ENCODE measurements at places on chromosomes 3 and 15.

DNA sequence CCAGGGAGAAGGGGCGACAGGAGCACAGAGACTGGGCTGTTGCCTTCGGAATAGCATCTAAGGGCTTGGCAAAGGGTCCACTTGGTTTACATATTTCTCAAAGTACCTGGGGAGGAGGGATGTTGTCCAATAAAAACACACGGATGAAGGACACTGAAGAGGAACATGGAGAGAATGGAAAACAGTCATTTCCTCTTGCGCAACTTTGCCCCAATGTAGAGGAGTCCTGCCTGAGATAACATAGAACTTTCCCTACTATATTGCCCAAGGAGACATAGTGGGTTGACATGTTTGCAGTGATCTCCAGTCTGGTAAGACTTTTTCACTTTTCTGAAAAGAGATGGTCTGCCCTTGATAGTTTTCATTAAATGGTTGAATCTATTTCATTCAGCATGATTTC, 468.8 kb upstream of the SUCLG2 start:
- DNase-seq: no peak

DNA sequence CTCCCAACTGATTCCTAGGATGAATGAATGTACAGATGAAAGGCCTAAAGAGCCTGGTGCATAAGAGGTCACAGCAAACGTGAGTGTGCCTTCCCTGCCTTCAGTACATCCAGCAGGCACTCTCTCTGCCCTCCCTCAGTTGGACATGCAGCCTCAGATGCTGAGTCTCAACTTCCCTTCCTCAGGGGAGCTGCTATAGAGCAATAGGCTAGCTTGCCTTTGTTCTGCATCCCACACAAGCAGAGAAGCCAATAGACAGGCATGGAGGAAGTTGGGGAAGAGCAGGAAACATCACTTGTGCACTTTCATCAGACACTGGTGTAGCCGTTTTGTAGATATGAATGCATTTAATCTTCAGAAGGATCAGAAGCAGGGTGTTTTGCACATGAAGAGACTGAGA, 147.5 kb upstream of the THBS1 start:
- no peak for DNase-seq

DNA sequence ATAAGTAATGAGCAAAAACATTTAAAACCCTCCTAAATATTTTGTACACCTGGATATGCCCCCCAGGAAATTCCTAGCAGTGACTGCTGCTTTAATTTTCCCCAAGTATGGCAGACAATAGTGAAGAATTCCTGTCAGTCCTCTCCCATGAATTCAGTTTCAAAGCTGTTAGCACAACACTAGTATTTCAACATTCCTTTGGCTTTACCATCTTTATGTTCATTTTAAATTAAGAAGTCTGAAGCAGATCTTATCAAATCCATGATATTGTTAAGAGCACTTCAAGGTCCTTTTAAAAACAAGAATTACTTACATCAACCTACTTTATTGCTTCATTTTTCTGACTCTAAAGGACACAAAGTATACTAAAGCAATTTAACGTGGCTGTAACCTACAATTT, 28.8 kb upstream of the CDIN1 start:
- no peak for DNase-seq

DNA sequence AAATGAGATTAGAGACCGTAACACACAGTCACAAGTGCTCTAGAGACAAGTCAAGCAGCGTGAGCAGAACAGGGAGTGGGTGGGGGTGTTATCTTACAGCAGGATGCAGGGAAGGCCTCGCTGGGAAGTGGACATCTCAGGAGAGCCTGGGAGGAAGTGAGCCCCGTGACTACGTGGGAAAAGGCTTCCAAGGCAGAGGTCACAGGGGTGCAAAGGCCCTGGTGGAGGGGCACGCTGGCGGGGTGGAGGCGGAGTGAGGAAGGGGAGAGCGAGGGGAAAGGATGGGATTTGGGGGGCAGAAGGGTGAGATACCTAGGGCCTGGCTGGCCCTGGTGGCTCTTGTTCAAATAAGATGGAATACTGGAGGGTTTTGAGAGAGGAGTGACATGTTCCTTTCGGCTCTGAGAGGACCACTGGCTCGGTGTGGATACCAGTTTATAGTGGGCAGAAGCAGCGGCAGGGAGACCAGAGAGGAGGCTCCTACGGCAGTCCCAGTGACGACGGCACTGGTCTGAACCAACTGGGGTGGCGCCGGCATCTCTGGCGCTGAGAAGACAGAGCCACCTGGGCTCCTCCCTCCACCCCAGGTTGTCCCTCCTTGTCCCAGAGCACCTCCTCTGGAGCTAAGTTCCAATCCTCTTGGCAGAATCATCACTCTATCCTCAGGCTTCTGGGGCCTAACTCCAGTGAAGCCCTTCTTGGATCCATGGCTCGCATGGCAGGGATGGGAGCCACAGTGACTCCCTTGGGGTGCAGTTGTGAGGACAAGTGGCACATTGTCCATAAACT, 266.2 kb upstream of the LYSMD4 start:
- no peak for DNase-seq

- no peak for DNase-seq
These were observed 24.8 kb downstream of the IGF1R start for GRCh38 chr15:98673133-98673532.

DNA sequence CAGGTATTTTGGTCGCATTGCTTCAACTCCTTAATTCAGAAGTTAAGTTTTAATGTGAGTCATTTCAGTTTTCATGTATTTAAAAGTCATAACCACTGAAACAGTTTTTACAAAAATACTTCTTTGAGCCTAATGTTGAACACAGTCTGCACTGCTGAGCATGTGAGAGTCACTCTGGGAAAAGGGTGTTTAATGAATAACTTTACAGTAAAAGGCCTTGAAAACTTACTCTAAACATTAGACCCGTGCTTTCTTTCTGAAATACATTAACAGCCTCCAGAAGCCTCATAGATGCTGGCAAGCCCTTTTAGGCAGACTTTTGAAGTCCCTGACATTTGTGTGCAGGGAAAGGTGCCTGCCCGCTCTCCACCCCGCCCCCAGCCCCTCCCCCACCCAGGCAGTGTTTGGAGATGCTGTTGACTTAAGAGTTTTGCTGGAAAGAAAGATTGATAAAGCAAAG, 68.9 kb upstream of the NR2F2 start:
- no peak for DNase-seq

- no peak for DNase-seq
These were observed 221.3 kb upstream of the LYSMD4 start for GRCh38 chr15:99954361-99955180.

GRCh38 chr15:41651373-41651772, 8.8 kb upstream of the MGA start:
- DNase-seq: no peak

DNA sequence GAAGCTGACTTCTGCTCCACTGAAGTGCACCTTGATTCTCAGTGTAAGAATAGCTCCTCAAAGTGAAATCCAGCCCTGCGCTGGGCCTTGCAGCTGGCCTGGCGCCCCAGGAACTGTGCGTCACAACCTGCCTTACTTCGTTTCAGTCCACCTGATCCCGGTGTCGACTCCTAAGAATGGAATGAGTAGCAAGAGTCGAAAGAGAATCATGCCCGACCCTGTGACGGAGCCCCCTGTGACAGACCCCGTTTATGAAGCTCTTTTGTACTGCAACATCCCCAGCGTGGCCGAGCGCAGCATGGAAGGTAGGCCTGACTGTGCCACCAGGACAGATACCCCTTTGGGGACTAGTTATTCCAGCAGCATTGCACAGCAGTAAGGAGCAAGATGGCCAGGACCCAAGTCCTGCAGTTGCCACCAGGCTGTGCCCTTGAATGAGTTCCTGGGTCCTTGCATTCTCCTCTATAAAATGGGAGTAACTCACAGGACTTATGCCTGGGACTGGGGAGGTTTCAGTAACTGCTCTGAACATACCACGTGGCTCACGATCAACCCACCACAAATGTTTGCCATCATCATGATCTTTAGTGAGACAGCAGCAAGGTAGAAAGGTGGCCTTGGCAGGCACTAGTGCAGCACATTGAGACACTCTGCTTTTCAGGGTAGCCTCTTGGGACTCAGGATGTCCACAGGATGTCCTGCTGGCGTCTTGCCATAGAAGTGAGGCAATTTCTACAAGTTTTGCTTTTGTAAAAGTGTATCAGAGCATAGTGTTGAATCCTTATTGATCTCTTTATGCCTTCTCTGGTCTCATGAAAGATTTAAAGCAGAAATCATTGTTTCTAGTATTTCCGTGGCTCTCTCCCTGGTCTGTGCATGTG, 46.8 kb downstream of the PXYLP1 start:
- DNase-seq: no peak

DNA sequence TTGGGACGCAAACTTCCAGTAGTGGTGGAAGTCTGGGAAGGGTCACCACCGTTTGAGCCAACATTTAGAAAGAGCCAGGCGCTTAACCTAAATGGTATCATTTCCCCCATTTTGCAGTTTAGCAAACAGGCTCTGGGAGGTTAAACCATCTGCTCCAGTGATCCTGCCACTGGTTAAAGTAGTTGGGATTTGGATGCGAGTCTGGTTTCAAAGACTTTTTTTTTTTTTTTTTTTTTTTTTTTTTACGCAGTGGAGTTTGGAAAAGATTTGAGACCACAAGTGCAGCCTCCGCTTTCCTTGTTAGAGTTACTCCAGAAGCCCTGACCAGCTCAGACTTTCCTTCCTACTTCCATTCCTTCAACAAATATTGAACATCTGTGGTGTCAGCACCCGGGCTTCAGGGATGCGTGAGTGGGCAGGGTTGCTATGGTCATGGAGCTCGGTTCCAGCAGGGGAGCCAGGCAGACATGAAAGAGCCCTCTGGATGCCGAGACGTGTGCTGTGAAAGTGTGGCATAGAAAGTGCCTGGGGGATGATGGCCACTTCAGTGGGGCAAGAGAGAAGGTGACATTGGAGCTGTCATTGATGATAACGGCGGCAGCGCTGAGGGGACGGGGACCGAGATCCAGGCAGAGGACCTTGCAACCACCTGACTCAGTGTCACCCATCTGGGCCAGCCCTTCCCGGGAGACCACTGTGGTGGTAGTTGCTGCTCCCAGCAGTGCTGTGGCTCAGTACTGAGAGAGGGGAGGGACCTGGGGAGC, 1.1 kb upstream of the RNU6-1 start:
- no peak for DNase-seq

DNA sequence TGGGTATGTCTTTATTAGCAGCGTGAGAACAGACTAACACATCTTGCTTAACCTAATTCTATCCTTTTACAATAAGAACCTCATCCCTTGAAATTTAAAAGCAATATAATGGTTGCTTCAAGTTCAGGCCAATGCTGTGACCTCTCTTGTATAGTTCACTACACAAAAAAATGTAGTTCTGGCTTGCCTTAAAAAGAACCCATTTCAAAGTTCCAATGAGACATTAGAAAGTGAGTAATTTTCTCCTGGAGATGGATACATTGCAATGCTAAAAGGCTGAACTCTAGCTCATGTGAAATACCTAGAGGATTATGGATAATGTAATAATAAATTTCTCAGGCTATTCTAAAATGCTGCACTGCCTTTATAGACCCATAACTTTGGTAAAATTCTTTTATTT, 47.8 kb downstream of the ATP13A4 start:
- DNase-seq: no peak

- DNase-seq: no peak
These were observed 293.6 kb downstream of the OCA2 start for GRCh38 chr15:27805261-27806220.

DNA sequence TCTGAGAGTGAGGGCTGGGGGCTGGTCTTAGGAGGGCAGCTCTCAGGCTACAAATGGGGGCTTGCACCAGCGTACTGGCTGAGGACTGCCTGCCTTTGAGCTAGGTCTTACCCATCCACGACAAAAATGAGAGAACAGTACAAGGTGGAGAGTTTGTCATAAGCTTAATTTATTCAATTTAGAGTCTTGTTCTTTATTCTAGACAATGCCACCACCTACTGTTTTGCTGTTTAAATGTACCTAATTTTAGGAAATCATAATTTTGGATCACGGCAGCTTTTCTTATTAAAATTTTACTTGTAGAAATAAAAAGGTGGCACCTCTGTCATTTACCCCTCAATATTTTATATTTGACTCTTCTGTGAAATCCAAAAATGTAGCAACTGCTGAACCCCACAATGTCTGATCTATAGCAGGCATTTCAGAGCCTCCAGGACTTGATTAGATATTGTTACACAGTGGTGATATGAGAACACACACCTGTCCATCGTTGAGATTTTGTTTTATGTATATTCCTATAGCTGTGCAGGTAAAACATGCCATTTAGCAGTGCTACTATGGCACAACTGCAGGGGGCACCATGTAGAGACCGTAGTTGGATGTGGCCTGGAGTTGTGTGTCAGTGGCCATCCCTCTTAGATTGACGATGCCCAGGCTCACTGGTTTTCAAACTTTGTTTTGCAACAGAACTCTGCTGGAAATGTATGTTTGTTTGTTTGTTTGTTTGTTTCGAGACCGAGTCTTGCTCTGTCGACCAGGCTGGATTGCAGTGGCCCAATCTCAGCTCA, 88.6 kb downstream of the SLCO3A1 start:
- no peak for DNase-seq

DNA sequence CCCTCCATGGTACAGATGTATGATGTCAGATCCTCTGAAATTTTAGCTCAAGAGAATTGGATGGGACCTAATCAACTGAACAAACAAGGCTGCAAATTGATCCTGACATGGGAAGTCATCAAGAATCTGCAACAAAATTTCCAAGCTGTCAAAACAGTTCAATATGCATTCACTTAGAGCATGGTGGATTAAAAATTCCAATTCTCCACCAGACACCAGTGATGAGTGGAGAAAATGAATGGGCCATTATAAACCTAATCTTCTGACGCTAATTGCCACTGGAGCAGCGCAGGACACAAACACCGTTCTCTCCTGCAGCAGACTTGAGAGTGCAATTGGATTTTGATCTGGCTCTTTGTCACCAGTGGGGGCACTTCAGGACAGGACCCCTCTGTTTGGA, 94.2 kb downstream of the MINAR1 start:
- DNase-seq: no peak

DNA sequence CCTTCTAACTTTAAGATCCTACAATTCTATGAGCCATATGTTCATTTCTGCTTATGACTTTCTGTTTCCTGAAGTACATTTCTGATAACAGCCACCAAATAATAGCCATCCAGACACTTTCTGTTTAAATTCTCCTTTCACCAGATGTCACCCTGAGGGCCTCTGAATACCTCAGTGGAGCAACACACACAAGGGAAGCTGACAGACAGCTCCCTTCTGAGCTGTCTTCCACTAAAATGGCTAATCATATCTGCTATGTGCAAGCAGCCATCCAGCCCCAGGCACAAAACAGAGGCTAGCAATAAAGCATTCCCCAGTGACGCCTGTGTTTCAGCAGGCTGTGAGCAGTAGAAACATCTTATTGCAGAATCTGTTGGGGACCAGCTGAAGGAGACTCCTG, 666.6 kb upstream of the UBE2E2 start:
- DNase-seq: no peak

GRCh38 chr3:134373271-134374104, 759 bp downstream of the AMOTL2 start:
- DNase-seq: no peak

GRCh38 chr3:24261521-24261920, 233.1 kb downstream of the THRB start:
- DNase-seq: no peak

GRCh38 chr15:25932696-25933095, 69.6 kb upstream of the ATP10A start:
- DNase-seq: no peak
